Activated T-cell treated with anti-CD3 and anti-CD28 coated beads for 24 hours (primary cell): ENCODE measurements at places on chromosomes 13 and 19.

DNA sequence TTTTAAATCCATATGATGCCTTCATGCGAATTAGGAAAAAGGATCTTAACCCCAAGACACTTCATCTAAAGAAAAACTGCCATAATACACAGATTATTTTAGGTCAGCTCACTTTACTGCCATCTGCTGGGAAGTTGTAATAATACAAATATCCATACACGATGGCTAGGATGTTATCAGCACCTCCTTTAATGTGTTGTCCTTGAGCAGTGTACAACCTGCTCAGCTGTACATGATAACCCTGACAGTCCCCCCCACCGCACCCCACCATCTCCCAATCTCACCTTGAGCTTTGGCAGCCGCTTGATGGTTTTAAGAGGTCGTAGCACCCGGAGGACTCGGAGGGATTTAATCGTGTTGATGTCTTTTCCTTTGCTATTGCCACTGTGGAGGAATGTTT is 112.2 kb downstream of the IER2 start:
- no peak for DNase-seq

GRCh38 chr13:93455861-93456260 is 229.3 kb downstream of the GPC6 start:
- no peak for DNase-seq

- DNase-seq, result no peak
Measured at GRCh38 chr13:79880818-79881217, 399.9 kb downstream of the NDFIP2 start.

DNA sequence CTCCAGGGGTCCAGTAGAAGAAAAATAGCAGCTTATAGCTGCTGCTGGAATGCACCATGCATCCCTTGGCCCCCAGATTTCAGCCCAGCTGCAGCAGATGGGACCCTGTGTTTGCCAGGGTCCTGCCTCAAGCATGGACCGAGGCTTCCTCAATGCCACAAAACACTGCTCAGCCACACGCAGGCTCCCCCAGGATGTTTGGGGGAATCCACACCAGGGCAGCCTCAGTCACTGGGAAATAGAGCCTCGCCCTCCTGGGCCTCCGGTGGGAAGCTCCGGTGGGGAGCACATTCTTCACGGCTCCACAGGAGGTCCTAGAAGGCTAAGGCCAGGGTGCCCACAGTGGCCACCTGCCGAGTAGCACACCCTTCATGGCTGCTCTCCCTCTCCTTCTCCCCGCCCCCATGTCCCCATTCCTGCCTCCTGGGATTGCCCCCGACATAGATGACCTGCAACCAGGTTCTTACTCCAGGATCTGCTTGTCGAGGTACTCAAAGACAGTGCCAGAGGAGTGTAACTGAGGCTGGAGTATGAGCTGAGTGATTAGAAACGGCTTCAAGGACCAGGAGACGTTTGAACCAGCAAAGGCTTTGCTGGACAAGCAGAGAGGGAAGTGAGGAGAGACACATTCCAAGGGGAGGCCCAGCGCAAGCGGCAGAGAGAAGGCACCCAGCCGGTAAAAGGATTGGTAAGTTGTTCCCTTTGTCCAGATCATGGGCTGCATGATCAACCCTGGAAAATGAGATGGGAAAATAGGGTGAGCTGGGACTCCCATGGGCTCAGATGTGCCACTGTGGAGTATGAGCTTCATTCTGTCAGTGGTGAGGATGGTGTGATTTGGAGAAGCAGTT is 110.7 kb upstream of the UQCRFS1 start:
- DNase-seq, result no peak

GRCh38 chr19:34365463-34366401 is 736 bp downstream of the GPI start:
- no peak for DNase-seq

GRCh38 chr13:27770809-27771208 is 21.5 kb upstream of the GSX1 start:
- DNase-seq, result no peak

- DNase-seq, result no peak
Measured at GRCh38 chr13:87798536-87798935, 127.4 kb downstream of the SLITRK5 start.

- no peak for DNase-seq
Measured at GRCh38 chr13:42686165-42686564, 95.2 kb upstream of the FAM216B start.

- DNase-seq, result no peak
Measured at GRCh38 chr13:92806215-92806614, 420.4 kb upstream of the GPC6 start.

DNA sequence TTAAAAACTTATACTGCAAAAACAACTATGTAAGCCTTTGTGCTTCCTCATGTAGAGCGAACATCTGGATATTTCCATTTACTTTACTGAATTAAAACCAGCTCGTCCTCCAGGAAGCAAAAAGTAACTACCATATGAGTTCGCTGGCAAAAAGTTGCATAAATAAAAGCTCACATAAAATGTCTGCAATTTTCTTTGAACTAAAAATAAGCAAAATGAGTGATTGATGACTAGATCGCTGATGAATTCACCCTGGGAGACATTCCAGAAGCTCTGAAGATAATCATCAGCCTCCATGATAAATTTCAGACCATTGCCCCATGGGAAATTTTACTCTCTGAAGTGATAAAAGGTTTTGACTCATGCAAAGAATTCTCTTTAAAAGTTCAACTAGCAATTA is 67.3 kb upstream of the SACS start:
- no peak for DNase-seq

DNA sequence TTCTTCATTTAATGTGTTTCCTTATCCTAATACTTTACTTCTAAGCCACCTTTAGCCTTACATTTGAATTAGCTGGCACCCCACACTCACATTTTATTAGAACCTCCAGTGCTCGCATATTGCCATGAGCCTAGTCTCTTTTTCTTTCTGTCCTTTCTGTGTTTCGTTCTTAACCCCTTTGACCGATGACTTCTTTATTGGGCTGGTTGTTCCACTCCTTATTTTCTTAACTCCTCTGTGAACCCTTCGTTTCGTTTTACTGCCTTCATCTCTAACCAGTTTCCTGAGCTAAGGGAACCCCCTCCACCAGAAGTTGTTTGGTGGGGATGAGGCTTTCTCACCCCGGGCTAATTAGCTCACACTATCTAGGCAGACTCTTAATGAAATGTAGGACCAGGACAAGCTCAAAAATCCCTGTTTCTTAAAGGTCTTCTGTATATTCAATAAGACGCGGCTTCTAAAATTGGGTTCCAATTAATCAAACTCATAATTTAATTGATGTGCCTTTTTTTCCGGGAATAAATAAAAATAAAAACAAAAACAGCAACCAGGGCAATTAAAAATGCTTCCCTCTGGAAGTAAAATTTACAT is 19.1 kb upstream of the ARHGEF7 start:
- no peak for DNase-seq

DNA sequence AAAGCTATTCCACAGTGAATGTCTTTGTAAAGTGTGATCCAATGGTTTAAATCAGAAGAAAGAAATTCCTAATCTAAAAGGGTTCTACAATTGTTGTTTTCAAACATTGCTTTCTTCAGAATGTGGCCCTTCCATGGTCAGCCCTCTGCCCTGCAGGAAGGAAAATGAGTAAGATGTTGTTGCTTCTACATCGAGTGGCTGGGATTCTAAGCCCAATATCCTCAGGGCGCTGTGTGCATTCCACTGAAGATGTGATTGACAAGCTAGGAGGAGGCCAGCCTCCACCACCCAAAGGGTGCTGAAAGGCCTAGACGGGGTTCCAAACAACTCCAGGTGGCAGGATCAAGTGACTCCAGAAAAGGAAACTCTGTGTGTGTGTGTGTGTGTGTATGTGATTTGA is 316.9 kb upstream of the TSHZ3 start:
- DNase-seq, result no peak

DNA sequence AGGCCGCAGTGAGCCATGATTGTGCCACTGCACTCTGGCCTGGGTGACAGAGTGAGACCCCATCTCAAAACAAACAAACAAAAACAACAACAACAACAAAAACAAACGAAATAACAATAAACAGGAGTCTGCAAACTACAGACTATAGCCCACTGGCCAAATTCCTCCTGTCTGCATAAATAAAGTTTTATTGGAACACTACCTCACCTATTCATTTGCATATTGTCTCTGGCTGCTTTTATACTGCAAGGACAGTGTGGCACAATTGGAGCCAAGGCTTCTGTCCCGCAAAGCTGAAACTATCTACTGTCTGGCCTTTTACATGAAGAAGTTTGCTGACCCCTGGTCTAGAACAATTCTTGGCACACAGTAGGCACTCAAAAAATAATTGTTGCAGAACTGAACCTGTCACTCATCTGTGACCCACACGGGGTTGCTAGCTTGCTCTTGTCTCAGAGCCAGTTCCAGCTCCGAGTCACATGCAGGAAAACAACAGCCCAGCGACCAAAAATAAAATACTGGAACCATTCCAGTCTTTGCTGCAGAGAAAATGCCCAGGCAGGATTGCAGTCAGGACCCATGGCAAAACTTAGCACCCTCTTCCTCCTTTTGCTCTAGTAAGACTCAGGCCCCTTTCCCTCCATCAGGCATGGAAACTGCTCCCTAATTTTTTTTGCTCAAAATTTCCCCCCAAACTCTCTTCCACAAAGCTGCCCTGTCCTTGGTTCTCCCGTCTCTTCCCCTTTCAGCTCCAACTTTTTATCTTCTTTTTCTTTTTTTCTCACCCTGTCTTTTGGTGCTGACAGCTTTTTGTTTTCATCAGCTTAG is 4.8 kb upstream of the MYH14 start:
- DNase-seq, result no peak

- no peak for DNase-seq
Measured at GRCh38 chr13:35856721-35857364, 274.3 kb downstream of the DCLK1 start.

DNA sequence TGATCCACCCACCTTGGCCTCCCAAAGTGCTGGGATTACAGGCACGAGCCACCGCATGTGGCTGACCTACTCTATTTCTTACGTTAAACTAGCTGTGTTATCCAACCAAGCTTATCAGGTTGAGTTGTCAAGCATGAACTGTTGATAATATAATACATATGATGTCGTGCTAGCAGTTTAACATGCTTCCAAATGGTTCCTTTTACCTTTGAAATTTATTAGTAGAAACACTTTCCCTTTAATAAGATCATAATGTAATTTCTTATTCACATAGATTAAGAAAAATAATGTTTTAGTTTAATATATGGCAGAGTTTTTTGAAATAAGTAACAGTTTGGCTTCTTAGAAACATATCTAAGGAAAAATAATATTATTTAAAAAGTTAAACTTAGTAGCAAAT is 34.4 kb upstream of the VWA8 start:
- DNase-seq, result no peak

GRCh38 chr19:8501516-8501915 is 924 bp downstream of the PRAM1 start:
- no peak for DNase-seq

- DNase-seq, result no peak
Measured at GRCh38 chr19:4454747-4455718, 2.6 kb downstream of the UBXN6 start.

- no peak for DNase-seq
Measured at GRCh38 chr19:41564515-41565378, 11.2 kb upstream of the CEACAM21 start.

- DNase-seq, result no peak
Measured at GRCh38 chr13:21530656-21531055, 71.6 kb upstream of the ZDHHC20 start.

GRCh38 chr19:41671486-41671885 is 16.6 kb downstream of the CEACAM7 start:
- no peak for DNase-seq

- no peak for DNase-seq
Measured at GRCh38 chr19:17741456-17741855, 9.8 kb upstream of the FCHO1 start.

DNA sequence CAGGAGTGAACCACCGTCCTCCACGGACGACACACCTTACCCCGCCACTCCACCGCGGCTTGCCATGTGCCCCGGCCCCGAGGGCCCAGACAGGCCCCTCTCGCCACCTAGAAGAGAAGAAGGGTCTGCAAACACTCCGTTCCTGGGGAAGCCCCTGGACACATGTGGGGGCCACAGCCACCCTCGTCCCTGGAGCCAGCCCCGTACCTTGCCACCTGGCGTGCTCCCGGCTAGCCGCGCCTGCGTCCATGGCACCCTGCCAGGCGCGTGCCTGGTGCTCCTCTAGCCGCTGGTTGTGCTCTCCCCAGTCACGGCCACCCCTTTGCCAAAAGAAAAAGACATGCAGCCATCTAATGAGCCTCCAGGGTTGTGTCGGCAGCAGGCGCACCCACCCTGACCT is 19.9 kb upstream of the TINCR start:
- DNase-seq, result no peak

DNA sequence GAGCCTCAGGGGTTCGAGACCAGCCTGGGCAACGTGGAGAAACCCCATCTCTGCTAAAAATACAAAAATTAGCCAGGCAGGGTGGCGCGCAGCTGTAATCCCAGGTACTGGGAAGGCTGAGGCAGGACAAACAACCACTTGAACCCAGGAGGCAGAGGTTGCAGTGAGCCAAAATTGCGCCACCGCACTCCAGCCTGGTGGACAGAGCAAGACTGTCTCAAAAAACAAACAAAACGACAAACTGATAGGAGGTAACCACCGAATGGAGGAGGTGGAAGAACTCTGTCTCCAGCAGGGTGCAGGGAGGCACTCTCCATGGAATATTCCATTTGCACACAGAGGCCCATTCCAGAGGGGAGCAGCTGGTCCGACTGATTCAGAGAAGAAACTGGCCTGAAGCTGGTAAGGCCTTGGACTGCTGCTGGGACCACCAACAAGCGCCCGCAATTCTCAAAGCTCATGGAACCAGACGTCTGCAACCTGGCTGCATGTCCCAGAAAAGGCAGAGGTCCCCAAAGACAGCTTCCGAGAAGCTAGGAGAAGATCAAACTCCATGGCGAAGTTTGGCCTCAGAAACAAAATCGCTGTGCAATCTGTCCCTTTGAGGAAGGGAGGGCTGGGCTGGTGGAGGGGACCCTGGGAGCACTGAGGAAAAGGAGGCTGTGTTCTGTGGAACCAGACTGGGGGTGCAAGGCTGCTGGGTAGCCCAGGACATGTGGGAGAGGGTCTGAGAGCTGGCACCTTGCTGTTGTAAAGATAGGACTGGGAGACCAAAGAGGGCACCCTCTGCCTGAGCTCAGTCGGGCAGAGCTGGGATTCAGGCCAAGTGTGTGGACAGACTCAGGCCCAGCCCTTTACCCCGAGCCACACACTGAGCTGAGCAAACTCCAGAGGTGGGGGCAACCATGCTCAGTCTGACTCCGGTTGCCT is 35.2 kb downstream of the SLC25A42 start:
- DNase-seq, result no peak

- no peak for DNase-seq
Measured at GRCh38 chr13:99624936-99625540, 123.8 kb downstream of the TM9SF2 start.

DNA sequence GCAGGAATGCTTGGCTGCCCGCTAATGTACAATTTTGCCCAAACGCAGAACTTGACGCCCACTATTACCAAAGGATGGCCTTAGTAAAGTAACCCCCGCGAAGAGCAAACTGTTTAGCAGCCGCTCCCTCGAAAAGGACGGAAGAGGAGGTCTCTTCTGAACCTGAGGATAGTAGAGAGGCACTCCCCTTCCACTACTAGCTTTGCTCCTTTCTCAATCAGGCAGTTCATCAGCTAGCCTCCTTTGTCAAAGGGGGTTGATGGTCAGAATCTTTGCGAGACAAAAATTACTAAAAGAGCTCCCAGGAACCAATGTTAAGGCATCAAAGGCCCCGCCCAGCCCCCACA is 534 bp downstream of the CAB39L start:
- peak; percentile 1 for DNase-seq

- no peak for DNase-seq
Measured at GRCh38 chr19:6602729-6603114, 11.8 kb upstream of the CD70 start.
